Lower lobe of right lung (tissue), 2 donors: ENCODE measurements at places on chromosomes 7 and 10.

DNA sequence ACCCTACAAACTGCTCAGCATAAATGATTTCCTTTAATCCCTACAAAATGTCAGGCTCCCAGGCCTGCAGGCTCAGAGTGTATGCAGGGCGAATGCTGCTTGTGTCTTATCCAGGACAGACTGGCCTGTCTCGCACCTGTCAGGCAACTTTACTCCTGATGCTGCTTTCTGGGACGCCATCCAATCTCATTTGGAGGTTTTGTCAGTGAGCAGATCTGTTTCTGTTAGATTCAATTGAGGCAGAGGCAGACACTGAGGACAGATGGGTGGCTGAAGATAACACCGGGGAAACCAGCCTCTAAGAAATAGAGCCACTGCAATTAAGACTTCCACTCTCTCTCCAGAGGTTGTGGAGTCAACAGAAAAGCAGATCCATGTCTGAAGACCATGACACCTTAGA is 115.6 kb downstream of the DPP6 start:
- DNase-seq: no peak

- no peak for DNase-seq
Observed at GRCh38 chr7:155398944-155399343, 59.0 kb upstream of the EN2 start.

DNA sequence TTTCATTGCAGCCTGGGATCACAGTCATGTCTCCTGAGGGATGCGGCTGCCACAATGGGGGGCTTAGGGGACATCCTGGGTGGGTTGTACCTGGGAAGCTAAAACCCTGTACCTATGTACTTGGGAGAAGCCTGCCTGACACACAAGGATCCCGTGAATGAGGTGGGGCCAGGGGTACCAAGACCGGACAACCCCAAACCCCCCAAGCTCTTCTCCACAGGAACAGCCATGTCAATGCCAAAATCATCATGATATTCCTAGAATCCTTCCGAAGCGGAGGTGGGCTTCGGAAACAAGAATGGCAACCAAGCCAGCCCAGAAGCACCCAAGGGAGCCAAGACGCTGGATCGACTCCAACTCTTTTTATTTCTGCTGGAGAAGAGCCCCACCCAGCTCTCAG is 260.3 kb upstream of the TCERG1L start:
- DNase-seq: no peak

- DNase-seq: no peak
Observed at GRCh38 chr10:90420637-90421318, 437.1 kb downstream of the HTR7 start.

- DNase-seq: no peak
Observed at GRCh38 chr10:89651205-89651915, 6.3 kb upstream of the PANK1 start.

GRCh38 chr7:134154581-134155130 is 27.5 kb downstream of the LRGUK start:
- no peak for DNase-seq

DNA sequence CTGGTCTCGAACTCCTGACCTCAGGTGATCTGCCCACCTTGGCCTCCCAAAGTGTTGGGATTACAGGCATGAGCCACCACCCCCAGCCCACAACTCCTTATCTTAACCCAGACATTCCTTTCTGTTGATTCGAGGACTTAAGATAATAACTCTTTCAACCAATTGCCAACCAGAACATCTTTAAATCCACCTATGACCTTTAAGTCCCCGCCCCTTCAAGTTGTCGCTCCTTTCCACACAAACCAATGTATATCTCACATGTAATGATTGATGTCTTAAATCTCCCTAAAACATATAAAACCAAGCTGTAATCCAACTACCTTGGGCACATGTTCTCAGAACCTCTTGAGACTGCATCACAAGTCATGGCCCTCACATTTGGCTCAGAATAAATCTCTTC is 7.8 kb upstream of the ANKRD2 start:
- no peak for DNase-seq

GRCh38 chr7:31890766-31891165 is 179.4 kb downstream of the PDE1C start:
- no peak for DNase-seq

GRCh38 chr7:150715738-150716137 is 675 bp upstream of the GIMAP1 start:
- DNase-seq: no peak

DNA sequence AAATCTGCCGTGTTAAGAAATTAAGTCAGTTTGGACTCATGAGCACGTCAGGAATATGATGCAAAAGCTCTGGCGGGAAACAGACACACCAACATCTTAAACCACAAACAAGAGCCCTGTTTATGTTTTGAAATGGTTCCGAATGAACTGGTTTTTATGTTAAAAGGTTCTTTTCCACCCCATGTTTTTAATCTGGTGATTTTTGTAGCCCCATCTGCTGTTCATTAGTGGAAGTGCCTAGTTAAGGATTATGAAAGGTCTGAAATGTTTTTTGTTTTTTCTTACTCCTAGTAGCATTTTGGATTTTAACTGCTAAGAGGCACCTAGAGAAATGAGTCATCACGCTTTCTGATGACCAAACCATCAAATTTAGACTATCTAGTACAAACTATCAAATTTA is 404.1 kb upstream of the MKI67 start:
- no peak for DNase-seq

DNA sequence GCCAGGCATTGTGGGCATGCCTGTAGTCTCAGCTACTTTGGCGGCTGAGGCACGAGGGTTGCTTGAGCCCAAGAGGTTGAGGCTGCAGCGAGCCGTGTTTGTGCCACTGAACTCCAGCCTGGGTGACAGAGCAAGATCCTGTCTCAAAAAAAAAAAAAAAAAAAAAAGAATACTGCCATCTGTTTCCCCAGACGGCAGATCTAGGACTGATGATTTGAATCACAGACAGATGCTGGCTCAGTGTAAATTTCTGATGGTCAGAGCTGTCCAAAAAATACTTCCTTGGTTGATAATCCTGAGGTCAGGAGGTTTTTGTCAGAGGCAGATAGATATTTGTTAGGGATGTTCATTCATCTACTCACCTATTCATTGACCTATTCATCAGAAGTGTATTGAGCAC is 130.7 kb downstream of the REEP3 start:
- DNase-seq: no peak

- DNase-seq: peak; percentile 70
Observed at GRCh38 chr10:71045204-71045809, 156.9 kb upstream of the PCBD1 start.

- DNase-seq: no peak
Observed at GRCh38 chr7:27689591-27690164, 27.0 kb upstream of the HIBADH start.

DNA sequence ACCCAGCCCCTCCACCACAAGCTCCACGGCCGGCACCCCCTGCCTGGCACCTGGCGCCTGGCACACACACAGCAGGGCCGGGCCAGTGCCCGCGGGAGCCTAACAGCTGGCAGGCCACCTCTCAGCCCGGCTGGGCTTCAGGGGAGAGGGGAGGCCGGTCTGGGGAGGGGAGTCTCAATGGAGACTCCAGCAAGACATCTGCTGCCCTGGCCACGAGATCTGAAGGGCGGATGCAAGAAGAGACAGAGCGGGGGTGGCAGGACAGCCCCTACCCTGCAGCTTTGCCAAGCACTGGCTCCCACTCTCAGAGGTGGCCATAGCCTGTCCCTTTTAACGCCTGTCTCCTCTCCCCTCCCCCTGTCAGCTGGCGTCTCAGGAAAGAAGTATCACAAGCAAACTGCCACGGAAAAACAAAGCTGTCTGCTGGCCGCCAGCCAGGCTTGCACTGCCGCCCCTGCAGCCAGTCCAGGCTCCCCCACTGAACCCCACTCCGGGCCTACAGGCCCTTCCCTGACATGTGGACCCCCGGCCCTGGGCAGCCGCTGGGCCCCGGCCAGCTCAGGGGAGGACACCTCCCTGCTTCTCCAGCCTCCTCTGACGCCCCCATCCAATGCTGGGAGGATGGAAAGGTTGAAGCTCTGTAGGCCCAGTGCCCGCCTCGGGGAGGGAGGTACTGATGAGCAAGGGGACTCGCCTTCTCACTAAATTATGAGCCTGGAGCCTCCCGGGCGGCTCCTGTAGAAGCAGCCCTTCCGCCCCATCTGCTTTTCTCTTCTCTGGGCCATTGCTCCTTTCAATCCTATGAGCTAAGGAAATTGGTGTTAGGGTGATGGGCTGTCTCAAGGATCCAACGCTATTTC is 178.4 kb downstream of the ARHGAP12 start:
- DNase-seq: no peak

DNA sequence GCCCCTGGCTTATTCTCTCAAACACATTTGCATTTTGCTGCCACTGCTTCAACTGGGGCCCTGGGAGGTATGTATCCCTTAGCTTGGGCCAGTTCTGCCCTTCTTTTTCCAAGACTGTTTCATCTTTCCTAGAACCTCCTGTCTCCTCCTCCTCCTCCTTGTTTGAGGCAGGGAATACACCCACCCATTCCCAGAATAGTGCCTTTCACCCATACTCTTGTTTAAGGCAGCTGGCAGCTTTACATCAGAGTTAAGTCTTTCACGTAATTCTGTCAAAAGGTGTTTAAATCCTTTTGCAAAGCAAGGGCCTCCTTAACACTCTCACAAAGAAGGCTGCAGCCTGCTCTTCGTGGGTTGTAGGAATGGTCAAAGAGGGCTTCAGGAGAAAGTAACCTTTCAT is 150.9 kb upstream of the AGK start:
- no peak for DNase-seq

DNA sequence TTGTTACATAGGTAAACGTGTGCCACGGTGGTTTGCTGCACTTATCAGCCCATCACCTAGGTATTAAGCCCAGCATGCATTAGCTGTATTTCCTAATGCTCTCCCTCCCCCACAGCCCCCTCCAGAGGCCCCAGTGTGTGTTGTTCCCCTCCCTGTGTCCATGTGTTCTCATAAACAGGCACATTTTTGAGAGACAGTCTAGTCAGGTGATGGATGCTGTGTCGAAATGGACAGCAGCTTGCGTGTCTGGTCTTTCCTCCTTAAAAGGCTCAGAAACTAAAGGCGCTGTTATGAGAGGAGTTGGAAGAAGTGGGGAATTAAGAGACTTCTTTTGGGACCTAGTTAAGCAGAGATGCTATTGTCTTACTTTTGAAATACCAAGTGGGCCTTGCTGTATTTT is 296.0 kb downstream of the BBS9 start:
- DNase-seq: no peak
